ENCODE measurements at places on chromosomes 3 and 15.

DNA sequence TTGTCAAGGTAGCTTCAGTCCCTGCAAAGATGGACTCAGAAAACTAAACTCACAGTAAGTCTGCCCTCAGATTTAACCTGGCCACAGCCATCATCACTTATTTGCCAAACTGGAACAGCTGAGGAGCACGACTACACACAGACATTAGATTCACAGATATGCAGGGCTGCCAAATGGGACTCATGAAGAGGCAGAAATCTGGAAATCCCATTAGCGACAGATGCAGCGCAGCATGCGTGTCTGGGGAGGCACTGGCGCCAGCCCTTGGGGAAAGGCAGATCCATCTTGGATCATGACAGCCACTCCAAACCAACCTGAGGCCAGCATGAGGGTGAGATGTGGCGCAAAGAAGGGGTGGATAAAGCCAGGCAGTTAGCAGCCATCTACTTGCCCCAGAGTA lies 160.7 kb upstream of the TSC22D2 start:
- DNase-seq, result no peak

- DNase-seq, result no peak
Observed at GRCh38 chr3:23094890-23095462, 108.2 kb upstream of the UBE2E2 start.

- DNase-seq, result peak; percentile 15
Observed at GRCh38 chr3:3998140-3998922, 199.1 kb downstream of the LRRN1 start.

GRCh38 chr3:64884536-64884935 lies 196.7 kb upstream of the ADAMTS9 start:
- DNase-seq, result no peak

GRCh38 chr15:51672913-51673857 lies 8.1 kb upstream of the SCG3 start:
- no peak for DNase-seq

- no peak for DNase-seq
Observed at GRCh38 chr3:106588739-106589138, 719.9 kb upstream of the CBLB start.

DNA sequence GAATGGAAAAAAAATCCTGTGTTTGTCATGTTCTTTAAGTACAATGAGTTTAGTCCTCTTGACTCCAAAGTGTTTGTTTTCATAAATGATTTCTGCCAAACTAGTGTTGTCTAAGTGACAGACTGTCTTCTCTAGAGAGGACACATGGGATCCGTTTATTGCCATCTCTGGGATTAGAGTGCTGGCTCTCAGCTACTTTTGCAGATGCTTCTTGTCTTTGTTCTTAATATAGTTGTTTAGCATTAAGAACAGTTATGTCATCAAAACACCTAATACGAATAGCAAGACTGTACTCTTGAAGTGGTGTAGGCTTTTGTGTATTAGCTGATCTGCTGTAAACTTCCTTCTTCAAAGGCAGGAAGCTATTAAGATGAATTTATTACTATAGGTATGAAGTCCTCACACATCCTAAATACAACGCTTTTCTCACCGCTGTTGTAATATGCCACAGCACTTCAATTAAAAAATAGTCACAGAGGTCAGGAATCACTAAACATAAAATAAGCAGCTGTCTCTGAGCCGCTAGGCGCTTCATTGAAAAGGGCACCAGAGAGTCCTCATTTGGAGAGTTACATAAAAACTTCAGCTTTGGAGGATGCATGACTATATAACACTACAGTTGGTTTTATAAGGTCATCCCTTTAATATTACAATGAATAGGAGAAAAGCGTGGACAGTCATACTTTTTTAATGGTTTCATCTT lies 128.3 kb upstream of the ZNF385D start:
- DNase-seq, result no peak

- no peak for DNase-seq
Observed at GRCh38 chr3:94862703-94863102, 799.8 kb downstream of the NSUN3 start.

- DNase-seq, result no peak
Observed at GRCh38 chr15:90058308-90058707, 44.0 kb downstream of the IDH2 start.

DNA sequence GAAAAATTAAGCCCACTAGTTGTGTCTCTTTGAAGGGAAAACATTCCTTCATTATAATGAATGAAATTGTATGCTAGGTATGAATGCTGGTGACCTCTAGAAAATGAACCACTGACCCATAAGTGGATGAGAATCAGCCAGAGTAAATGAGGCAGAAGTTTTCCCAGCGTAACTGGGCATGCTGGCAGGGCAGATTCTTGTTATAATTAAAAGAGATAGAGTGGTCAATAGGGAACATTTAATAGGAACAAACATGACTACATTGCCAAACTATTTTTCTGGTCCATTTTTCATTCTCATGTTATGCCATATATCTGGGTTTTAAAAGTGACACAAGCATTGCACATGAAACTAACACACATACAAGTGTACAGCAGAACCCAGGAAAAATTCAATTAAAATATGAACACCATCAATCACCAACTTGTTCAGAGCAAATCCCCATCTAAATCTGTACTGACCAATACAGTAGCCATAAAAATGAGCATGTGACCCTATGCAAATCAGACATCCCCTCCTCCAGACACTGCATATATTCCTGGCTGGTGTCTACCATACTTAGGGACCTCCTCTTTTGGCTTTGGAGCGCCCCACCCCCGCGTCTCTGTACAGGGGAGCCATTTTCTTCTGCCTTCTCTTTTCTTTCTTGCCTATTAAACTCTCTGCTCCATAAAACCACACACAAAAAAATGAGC lies 4.0 kb downstream of the CLRN1 start:
- DNase-seq, result no peak
